T-cell (primary cell): ENCODE measurements at places on chromosomes 4 and X.

GRCh38 chrX:120504569-120504968 is 35.5 kb upstream of the LAMP2 start:
- no peak for DNase-seq

GRCh38 chrX:43357741-43358140 is 298.4 kb upstream of the MAOA start:
- no peak for DNase-seq

- DNase-seq: no peak
These were observed 314.1 kb downstream of the STK32B start for GRCh38 chr4:5365071-5366008.

GRCh38 chr4:77777135-77777807 is 41.9 kb downstream of the CNOT6L start:
- no peak for DNase-seq

- no peak for DNase-seq
These were observed 2.9 kb downstream of the UGT8 start for GRCh38 chr4:114601304-114602052.

GRCh38 chrX:23127586-23127985 is 127.8 kb downstream of the DDX53 start:
- no peak for DNase-seq

GRCh38 chrX:69290292-69290691 is 125.0 kb upstream of the PJA1 start:
- no peak for DNase-seq

- DNase-seq: no peak
These were observed 94.3 kb downstream of the DDIT4L start for GRCh38 chr4:100095729-100096595.

- no peak for DNase-seq
These were observed 79.6 kb upstream of the C1QTNF7 start for GRCh38 chr4:15348236-15348635.

- DNase-seq: no peak
These were observed at the start of gene GPRASP2 for GRCh38 chrX:102712216-102712966. Gene GPRASP2, plus strand, starts transcription at chrX:102712448. Its CDS starts 2,422 bp downstream, at chrX:102714870.

GRCh38 chr4:14596437-14596836 is 405.8 kb upstream of the CPEB2 start:
- no peak for DNase-seq

DNA sequence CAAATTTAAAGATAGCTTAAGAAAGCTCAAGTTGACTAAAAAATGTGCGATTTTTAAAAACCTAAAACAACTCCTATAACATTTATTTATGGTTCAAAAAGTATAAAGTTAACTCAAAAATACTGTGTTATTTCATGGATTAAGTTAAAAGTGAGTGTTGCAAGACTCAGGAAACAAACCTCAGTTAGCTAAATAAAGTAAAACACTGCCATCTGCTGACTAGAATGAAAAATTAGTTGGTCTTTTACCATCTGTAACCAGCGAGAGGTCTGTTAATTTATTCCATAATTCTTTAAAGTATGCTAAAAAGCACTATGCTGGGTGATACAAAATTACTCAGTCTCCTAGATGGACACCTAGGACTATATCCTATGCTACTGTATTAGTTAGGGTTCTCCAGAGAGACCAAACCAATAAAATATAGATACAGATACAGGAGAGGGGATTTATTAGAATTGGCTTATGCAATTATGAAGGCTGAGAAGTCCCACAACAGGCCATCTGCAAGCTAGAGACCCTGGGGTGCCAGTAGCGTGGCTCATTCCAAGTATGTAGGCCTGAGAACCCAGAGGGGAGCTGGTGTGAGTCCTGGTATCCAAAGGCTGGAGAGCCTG is 4.9 kb upstream of the WDFY3 start:
- no peak for DNase-seq
